Hematopoietic multipotent progenitor cell treated with erythropoietin and hydrocortisone succinate and interleukin-3 and kit ligand, for 6 days (in vitro differentiated cells): ENCODE measurements at places on chromosomes 1 and 21.

- no peak for DNase-seq
Observed at GRCh38 chr1:48073798-48074530, 76.8 kb upstream of the TRABD2B start.

- DNase-seq: peak; percentile 91
Observed at GRCh38 chr1:186195377-186195931, 179.6 kb downstream of the TPR start.

DNA sequence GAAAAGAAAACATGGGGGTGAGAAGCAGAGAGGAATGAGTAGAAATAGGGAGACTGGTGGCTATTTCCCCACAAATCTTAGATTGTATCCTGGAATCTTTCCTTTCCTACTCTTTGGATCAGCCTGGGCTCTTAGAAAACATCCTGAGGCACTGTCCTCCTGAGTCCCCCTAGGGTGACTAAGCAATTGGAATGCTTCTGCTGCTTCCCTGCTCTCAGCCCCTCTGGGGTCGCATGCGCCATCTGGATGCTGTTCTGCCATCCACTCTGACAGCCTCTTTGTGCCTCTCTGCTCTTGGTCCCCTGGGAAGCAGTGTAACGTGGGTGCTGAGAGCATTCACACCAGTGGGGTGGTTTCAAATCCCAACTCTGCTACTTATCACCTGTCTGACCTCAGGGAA, 443.0 kb downstream of the SIPA1L2 start:
- no peak for DNase-seq

DNA sequence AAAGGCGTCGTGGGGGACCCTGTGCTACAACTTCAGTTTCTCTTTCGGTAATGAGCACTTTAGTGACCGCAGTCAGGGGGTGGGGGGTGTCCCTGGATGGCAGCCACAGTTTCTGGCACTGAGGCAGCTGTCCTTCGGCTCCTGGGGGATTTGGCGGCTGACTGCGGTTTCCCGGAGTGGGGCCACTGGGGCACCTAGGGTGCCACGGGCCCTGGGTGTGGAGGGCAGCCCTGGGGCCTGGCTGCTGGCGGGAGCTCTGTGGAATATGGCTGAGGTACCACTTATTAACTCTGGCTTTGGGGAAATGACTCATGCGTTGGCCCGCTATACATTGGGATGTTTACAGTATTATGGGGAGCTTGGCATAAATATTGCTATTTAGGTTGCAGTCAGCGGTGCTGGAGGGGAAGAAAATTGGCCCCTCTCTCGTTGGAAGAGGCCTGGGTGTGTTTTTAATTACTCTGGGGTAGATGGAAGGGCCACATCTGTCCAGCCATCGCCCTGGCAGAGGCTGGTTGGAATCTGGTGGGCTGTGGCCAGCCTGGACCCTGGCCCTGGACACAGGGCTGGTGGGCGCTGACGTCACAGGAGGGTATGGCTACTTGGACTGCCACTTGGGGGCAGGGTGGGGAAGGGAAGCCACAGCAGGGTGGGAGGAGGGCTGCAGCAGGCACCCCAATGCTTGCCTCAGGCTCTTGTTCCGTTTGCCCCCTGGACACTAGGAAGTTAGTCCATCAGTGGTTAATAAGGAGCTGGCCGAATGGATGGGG, 2.0 kb downstream of the EPHB2 start:
- DNase-seq: no peak

- DNase-seq: no peak
Observed at GRCh38 chr1:166133857-166134256, 32.9 kb downstream of the FAM78B start.

- peak; percentile 90 for DNase-seq
Observed at GRCh38 chr1:227170361-227171166, 147.7 kb downstream of the CDC42BPA start.

GRCh38 chr1:38018864-38019343, 6.4 kb downstream of the UTP11 start:
- peak; percentile 75 for DNase-seq

DNA sequence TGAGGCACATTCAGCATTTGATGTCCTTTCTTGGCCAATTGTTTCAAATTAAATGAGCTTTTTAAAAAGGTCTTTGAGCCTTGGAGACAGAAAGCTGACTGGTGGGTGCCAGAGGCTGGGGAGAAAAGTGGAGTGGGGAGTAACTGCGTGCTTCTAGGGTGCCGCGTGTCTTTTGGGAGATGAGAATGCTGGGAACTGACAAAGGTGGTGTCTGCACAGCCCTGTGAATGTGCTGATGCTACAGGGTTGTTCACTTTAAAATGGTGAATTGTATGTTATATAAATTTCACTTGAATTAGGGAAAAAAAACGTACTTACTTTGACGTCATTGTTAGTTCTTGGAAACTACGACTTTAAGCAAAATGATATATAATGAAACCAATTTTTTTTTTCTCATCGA, 8.1 kb upstream of the TFF1 start:
- no peak for DNase-seq

DNA sequence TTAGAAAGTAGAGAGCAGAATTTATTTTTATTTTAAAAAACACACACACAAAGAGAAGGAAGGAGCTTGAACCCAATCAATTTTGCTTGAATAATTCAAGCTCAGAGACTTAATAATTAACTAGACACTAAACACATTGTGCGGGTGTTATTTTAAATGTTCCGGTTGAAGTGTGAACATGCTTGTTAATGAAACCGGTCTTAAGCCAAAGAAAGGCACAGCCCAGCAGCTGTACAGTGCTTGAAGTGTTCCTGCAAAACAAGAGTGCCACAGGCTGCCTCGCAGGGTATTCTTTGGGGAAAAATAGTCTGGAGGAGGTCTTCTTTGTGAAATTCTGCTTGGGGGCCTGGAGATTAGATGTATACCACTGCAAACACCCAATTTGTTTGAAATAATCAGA, 2.2 kb upstream of the CDC42BPA start:
- DNase-seq: no peak

DNA sequence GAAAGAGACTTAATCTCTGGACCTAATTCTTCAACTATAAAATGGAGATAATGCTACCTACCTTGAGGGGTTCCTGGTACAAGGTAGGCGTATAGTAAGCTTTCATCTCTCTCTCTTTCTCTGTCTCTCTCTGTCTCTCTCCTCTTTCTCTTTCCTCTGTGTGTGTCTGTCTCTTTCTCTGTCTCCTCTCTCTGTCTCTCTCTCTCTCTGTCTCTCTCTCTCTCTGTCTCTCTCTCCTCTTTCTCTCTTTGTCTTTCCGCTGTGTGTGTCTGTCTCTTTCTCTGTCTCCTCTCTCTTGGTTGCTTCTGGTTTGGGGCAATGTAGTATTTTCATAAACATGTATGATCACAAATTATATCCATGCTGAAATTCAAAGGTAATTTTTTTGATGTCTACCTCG, 76.1 kb upstream of the UBE2U start:
- DNase-seq: no peak

DNA sequence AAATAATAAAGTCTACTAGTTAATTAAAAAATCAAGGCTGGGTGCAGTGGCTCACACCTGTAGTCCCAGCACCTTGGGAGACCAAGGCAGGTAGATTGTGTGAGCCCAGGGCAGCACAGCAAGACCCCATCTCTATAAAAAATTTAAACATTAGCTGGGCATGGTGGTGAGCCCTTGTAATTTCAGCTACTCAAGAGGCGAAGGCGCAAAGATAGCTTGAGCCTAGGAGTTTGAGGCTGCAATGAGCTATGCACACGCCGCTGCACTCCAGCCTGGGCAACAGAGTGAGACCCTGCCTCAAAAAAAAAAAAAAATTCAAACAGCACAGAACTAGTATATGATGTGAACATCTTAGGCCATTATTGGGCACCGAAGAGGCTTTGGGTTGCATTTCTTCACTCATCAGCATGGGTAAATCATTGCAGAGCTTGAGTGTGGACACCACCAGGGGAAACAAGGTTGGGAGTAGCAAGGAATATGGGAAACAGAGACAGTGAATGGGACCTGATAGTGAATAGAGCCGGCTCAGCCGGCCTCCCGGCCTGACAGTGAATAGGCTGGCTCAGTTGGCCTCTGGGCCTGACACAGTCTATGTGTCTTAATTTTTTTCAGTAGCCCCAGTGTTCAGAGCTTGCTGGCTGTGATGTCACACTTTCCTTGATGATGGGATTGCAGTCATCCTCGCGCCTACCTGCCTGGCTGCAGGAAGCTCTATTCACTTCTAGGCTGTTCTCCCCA, 89.1 kb upstream of the ERRFI1 start:
- no peak for DNase-seq

- DNase-seq: no peak
Observed at GRCh38 chr1:56671085-56671484, 26.0 kb downstream of the PRKAA2 start.

DNA sequence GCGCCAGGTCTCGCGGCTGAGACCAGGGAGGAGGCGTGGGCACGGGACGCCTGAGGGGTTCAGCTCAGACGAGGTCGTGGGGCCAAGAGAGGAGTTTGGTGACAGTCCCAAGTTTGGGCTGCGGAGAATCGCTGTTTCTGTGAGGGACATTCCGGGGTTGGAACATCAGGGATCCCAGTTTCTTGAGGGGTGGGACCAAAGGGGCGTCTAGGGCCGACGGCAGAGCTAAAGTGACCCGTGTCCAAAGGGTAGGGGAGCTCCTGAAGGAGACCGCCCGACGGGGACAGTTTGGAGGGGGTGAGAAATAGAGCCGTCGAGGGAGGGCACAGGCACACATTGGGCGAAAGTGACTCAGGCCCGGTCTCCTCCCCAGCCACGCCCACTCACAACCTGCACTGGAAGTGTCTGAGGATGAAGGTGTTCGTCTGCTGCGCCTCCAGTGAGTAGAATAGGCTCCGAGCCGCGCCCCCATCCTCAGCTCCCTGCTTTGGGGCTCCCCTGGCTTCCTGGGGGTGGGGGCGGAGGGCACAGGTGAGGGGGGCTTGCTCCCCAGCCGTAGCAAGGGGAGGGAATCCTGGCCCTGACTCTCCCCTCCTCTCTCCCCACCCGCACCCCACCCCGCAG, 7.0 kb downstream of the EFNA3 start:
- peak; percentile 82 for DNase-seq

DNA sequence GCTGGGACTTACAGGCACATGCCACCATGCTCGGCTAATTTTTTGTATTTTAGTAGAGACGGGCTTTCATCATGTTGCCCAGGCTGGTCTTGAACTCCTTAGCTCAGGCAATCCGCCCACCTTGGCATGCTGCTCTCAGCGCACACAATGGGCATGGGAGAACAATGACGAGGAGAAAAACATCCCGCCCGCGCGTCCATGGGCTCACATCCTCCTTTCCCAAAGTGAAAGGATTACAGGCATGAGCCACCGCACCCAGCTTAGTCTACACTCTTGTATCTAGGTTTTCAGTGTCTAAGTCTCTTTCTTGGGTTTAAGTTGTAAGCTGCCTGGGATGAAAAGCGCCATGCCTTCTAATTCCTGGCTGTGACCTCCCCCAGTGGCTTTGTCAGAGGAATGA, 37.9 kb downstream of the CDK18 start:
- DNase-seq: no peak

- DNase-seq: no peak
Observed at GRCh38 chr1:175073633-175074032, 6.0 kb downstream of the TNN start.

DNA sequence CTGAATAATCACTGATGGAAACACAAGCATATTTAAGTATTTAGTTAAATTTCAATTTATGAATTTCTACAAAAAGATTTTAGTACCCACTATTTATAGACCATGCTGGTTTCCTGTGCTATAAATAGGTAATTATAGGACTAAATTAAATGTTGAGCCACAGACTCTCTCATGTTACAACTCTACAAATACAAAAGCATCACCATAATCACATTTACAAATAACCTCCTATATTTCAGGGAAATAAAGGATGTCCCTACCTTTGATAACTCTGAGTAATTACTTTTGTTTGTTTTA, 32.6 kb upstream of the CCDC190 start:
- no peak for DNase-seq

DNA sequence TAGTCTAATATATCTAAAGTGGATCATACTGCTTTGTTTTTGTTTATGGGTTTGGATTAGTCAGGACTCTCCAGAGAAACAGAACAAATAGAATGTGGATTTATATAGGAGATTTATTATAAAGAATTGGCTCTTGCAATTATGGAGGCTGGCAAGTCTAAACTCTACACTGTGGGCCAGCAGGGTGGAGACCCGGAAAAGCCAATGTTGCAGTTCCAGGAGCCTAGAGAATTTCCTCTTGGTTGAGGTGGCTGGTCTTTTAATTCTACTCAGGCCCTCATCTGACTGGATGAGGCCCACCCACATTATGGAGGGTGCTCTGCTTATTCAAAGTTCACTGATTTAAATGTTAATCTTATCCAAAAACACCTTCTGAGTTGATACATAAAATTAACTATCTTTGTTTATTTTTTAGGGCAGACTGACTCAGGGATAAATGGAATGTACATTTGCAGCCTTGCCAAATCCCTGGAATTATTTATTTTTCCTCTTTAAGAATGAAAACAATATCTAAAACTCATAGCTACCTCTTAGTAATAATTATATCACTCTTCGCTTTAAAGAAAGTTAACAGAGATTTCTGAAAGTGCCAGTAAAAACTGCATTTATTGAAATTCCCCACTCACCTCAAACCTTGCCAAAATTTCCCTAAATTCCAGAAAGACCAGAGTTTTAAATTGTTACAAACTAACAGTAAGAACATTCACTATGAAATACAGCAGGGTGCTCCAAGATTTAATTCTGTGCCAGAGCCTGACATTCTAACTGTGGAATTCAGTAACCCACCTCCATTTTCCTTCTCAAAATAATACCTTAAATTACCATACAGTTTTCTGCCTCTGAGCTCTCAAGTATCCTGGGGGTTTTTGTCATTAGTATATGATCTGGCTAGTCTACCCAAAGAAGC, 36.6 kb upstream of the SSX2IP start:
- DNase-seq: no peak

- DNase-seq: no peak
Observed at GRCh38 chr1:14167884-14168283, 430.6 kb upstream of the KAZN start.

DNA sequence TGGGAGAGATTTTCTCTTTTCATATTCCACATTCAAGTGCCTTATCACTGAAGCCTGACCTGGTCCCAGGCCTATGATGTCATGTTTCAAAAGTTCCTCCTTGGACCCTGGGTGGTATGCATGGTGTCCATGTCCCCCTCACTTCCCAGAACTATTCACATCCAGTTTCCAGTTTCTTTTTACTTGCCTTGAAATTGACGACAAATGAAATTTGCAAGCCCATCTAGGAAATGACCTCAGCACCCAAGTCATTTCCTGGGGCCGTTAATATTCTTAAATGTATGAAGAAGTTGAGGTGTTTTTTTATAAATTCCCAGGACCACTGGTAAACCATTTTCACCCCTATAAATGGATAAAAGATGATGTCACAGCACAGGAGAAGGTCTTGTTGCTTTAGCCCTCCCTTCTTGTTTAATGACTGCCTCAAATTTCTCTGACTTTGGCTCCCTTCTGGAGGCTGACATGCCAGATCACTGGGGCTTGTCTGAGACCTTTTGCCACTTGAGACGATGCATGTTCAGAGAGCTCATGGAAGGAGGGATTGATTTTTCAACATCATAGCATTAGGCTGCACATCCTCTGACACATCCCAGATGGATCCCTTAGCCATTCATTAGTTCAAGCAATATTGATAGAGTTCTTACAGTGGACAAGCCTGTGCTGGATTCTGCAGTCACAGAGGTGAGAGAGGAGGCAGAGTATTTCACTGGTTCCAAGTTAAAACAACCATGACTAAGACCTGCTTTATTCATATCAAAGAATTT, 221.3 kb downstream of the PLPP3 start:
- no peak for DNase-seq
